SW 1271 (cell line): ENCODE measurements at places on chromosomes 1 and 21.

DNA sequence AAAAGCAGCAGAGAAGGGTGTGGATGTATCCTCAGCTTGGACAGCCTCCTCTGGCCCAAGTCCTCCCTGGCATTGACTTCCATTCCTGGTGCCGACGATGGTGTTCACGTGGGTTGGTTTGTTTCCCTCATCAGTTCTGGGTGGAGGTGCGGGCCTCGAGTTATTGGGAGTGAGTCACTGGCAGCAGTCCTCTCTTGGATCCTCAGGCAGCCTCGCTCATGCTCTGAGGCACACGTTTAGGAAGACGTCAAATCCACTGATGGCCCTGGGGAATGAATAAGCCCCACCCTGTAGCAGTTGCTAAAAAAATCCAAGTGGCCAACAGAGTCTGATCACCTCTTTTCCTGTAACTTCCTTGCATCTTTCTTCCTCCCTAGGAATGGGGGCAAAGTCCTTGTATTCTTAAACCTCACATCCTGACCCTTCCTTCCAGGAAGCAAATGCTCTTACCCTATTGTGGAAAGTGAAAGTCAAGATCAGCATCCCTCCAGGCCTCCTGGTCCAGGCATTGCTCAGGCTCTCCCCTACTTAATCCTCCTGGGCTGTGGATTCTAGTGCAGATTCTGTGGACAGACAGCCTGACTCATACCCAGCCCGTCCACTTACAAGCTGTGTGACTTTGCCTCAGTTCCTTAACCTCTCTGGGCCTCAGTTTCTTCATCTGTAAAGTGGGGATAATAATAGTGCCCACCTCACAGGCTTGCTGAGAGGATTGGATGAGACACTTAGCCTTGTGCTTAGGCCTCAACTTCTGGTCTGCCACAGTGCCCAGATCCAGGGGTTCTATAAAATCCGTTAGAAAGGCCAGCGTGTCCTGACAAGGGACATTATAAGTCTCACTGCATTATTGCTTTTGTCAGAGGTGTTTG lies 111.1 kb downstream of the TLR5 start:
- DNase-seq: no peak

GRCh38 chr21:39518055-39518846 lies 66.5 kb downstream of the SH3BGR start:
- DNase-seq: no peak

GRCh38 chr1:107865627-107866026 lies 99.4 kb downstream of the VAV3 start:
- DNase-seq: no peak

- no peak for DNase-seq
Observed at GRCh38 chr1:9413071-9413876, 120.6 kb downstream of the SPSB1 start.

DNA sequence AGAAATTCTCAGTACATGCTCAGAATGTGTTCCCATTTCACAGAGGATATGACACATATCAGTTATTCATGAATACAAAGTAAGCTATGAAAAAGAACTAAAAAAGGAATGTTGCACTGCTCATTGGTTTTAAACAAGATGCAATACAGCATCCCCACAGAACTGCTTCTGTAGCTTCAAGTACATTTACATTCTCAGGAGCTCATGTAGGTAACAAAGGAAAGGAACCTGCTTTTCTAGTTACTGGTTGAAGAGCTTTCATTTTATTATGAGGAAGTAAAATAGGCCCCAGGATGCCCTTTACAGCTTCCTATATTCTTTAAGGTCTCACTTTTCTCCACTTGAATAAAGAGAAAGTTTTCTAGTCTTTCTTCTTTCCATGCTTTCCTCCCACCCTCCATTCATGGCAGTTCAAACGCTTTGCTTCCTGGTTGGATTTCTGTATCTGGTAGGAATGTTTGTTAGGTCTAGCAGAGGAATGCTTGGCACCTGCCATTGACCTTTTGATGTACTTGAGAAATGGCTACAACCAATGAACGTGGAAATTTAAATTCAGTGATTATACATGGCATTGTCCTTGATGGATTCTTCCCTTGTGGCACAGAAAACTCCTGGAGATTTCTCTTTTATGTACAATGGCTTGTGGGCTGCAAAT lies 27.1 kb upstream of the KCNK2 start:
- DNase-seq: no peak

DNA sequence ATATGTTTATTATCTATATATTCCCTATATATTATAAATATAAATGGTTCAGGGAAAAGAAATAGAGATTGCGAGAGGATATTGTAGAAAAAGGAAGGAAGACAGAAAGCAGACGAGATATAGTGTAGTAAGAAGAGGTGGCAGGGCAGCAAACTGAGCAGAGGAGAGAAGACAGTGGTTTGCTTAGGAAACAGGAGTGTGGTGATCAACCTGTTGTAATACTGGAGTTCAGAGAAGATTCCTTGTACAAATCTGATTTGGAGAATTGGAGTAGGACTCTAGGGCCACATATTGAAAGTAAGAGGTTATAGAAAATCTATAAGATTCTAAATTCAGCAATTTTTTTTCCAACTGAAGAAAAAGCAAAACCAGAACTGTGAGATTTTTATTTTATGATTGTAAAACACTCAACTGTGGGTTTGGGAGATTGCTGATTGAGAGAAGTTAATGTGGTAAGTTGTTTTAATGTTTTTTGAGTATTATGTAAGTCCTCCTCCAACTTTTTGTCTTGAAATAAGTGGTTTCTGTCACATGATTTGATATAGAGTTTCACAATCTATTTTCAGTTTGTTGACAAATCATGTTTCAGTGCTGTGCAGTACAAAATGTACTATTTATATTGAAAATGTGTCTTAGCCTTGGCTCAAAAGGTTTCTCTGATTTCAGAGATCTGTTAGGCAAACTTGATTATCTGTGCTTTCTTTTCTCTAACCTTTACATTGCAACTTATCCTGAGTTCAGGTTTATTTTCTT lies 9.6 kb upstream of the AMY2B start:
- DNase-seq: no peak
